CD4-positive, alpha-beta T cell treated with Interleukin-2 at 100 ng/mL for 4 hours (primary cell): ENCODE measurements at places on chromosomes 2 and 18.
A peak's percentile ranks its signal among the peaks of the same experiment; 100 is the strongest.

GRCh38 chr2:205681401-205682238 is 681 bp upstream of the NRP2 start:
- no peak for DNase-seq

- no peak for DNase-seq
Measured at GRCh38 chr2:141630407-141630930, 500.3 kb downstream of the LRP1B start.

- DNase-seq: peak; percentile 54
Measured at GRCh38 chr2:105576440-105577241, 168.1 kb upstream of the NCK2 start.

- no peak for DNase-seq
Measured at GRCh38 chr2:8296306-8296705, 385.6 kb upstream of the ID2 start.

DNA sequence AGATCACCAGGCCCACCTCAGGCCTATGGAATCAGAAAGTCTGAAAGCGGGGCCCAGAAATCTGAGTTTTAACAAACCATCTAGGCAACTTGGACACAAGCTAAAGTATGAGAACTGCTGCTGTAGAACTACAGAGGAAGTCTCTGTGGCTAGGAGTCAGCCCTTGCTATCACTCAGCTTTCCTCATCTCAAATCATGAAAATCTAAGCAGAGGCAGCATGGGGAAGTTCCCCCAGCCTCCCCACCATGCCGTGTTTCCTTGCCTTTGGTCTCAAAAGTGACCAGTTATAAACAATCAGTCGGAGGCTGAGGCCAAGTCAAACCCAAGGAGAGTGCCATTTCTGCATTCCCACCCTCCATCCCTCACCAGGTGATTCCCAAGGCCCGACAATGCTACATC is 404.7 kb downstream of the BCL11A start:
- no peak for DNase-seq

GRCh38 chr2:203796248-203797010 is 71.1 kb upstream of the CTLA4 start:
- no peak for DNase-seq

- no peak for DNase-seq
Measured at GRCh38 chr2:7725850-7726242, 808.6 kb downstream of the RNF144A start.

DNA sequence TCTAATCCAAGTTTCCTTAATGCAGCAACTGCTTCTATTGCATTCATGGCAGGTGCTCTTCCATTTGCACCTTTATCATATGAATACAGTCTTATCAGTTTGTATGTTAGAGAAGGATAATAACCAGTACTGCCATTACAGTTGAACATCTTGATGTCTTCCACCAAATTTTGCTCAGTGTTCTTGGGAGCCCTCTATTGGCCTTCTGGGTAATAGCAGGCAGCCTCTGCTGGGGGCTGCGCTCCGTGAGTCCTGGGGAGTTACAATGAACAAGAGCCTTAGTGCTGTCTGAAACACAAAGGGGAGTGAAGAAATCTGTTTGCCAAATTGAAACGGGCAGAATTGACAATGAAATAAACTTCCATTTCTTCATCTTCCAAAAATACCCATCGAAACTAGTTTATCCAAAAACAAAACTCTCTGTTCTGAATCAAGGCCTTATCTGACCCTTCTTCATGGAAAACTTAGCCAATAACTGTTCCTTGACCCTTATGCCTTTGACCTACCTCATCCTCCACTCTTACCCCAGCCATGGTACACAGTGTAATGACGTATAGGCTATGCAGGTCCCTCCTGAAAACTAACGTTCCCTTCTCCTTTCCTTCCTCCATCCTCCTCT is 79.9 kb downstream of the ALK start:
- peak; percentile 32 for DNase-seq

GRCh38 chr2:217101972-217102371 is 242.1 kb upstream of the TNP1 start:
- no peak for DNase-seq

- DNase-seq: no peak
Measured at GRCh38 chr2:233064530-233065199, 4.5 kb downstream of the INPP5D start.

DNA sequence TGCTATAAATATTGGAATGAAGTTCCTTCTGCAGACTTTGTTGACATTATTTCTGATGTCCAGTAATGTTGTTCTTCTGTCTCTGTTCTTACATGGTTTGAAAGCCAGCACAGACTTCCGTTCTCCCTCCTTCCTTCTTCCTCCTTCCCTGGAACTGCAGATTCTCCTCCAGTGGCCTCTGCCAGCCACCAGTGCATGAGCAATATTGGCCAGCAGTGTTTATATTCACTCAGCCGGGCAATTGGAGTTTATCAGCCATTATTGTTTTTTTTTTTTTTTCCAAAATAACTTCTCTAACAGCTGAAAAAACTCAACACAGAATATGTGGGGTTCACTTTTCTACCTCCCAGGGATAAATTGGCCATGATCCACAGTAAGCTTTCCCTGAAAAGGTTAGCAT is 86.8 kb downstream of the ADCYAP1 start:
- no peak for DNase-seq

DNA sequence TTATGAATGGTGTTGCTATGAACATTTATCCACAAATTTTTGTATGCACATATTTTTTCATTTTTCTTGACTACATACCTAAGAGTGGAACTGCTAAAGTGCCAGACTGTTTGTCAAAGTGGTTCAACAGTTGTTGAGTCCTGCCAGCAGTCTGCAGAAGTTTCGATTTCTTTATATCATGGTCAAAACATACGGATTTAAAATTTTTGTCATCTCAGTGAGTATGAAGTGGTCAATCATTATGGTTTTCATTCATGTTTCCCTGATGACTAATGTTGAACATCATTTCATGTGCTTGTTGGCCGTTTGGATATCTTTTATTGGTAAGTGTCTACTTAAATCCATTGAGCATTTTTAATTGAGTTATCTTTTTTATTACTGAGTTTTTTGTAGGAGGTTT is 39.2 kb downstream of the CCDC138 start:
- no peak for DNase-seq

GRCh38 chr2:120641366-120641771 is 94.3 kb upstream of the GLI2 start:
- DNase-seq: no peak

- no peak for DNase-seq
Measured at GRCh38 chr2:172845028-172845630, 109.5 kb downstream of the RAPGEF4 start.

DNA sequence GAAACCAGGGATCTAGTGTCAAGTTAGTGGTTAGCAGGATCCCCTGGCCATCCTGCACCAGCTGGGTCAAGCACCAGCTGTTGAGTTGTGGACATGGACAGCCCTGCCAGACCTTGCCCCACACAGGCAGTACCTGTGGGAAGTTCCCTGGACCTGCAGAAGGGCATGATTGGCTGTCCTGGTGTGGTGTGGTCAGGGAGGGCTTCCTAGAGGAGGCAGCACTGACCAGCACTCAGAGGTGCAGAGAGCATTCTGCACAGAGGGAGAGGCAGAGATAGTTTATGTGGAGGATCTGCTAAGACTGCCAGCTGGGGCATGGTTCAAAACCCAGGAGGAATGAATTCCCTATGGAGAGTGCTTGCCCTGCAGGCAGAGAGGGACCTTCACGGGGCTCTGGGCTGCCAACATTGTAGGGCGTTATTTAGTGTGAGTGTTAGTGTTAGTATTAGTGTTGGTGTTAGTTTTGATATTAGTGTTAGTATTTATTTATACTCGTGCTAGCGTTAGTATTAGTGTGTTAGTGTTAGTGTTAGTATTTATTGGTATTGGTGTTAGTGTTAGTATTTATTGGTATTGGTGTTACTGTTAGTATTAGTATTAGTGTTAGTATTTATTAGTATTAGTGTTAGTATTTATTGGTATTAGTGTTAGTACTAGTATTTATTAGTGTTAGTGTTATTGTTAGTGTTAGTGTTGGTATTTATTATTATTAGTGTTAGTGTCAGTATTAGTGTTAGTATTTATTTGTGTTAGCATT is 31.9 kb downstream of the TWIST2 start:
- DNase-seq: no peak
